NCI-H1417 (cell line): ENCODE measurements at places on chromosomes 4 and X.

GRCh38 chr4:142474398-142475087 lies 371.6 kb downstream of the INPP4B start:
- DNase-seq, result peak; percentile 84

GRCh38 chr4:22014222-22014741 lies 65.7 kb upstream of the KCNIP4 start:
- no peak for DNase-seq

- DNase-seq, result no peak
Measured at GRCh38 chr4:110630688-110631402, 8.0 kb upstream of the PITX2 start.

- DNase-seq, result no peak
Measured at GRCh38 chr4:10605746-10606482, 78.7 kb downstream of the CLNK start.

GRCh38 chr4:158613046-158613445 lies 58.6 kb downstream of the C4orf46 start:
- no peak for DNase-seq

DNA sequence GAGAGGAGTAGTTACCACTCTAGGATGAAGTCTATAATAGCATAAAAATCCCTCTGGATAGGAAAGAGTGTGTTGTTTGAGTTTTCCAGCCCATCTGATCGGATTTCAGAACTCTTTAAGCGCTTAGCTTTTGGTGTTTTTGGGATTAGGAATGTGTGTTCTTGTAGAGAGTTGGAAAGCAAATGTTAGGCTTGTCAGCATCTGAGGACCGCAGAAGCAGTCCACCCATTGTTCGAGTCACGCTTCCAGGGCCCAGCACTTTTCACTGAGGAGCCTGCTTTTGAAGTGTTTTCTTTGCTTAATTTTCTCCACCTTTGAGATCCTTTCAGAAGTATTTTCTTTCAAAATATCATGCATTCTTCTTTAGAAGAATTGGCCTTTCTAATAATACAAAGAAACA lies 306.2 kb downstream of the TENM3 start:
- DNase-seq, result no peak

DNA sequence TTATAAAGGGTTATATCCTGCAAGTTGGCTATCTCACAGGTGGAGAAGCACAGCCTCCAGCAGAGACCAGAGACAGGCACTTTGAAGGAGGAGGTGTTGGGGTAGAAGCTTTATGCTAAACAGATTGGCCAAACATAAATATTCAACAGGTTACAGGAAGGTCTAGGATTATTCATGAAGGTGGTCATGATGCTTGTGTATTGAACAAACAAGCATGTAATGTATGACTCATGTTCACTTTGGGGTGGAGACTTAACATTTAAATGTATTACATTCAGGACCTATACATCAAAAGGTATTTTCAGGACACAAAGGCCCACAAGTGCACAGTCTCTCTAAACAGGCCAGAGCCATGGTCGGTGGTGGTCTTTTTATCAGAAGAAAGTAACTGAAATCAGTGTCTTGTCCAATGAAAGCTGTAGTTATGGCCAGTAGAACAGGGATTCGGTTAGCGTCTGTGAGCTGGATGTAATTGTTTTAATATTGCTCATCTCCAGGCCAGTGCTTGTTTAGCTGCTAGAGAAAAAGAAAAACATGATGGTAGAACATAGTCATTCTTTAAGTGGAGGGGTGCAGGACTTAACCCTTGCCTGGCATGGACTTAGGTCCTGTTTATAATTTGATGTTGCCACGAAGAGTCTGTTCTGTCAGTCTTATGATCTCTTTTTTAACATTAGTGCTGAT lies 555.2 kb upstream of the PCDH10 start:
- no peak for DNase-seq

DNA sequence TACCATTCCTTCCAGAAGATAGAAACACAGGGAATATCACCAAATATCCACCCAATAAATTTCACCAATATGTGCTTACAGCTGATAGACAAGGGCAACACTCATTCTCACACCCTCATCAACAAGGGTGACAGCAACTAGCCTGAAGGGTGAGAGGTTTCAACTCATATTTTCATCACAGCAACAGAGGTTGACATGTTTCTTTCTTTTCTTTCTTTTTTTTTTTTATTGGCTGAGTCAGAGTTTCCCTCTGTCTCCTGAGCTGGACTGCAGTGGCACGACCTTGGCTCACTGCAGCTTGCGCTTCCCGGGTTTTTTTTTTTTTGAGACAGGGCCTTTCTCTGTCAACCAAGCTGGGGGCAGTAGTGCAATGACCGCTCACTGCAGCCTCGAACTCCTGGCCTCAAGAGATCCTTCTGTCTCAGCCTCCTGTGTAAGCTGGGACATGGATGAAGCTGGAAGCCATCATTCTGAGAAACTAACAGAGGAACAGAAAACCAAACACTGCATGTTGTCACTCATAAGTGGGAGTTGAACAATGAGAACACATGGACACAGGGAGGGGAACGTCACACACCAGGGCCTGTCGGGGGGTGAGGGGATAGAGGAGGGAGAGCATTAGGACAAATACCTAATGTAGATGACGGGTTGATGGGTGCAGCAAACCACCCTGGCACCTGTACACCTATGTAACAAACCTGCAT lies 27.5 kb upstream of the ASMTL start:
- no peak for DNase-seq

DNA sequence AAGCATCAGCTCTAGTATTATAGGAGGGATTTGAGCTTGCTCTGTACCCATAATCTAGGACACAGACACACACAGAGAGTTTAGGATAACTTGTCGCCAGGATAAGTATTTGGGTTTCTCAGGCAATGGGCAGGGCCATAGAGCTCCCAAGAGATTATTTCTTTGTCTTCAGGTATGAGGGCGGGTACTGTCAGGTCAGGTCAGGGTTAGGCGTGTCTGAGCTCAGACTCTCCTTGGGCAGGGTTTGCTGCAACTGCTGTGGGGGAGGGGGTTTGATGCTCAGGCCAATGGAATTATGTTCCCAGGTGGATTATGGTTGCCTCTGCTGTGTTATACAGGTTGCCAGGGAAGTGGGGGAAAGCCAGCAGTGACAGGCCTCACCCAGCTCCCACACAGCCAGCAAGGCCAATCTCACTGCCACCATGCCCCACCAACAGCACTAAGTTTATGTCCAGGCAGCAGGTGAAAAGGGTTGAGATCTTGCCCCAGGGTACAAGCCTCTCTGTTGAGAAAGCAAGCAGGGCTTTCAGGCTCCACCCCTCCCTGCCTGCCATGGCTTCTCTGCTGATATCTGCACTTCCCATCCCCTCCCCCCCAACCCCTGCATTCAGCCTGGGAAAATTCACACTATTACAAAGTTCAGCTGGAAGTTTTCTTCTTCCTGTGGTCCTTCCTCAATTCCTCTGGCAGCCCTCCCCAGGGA lies 101.3 kb downstream of the RRAGB start:
- DNase-seq, result no peak

DNA sequence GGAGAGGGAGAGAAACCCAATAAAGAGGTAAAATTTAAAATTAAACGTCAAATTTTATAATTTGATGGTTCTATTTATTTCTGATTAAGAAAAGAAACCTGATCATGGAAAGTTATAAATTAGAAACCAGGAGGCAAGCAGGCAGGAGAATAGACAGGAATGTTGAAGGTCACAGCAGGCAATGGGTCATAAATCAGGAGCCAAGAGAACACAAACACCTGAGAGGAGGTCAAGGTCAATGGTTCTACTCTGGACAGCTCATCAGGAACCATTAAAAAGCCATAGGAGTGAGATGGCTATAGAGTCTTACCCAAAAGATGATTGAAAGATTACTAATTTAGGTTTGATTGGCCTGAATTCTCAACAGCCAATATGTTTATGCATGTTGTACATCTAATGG lies 126.9 kb upstream of the HCCS start:
- no peak for DNase-seq

DNA sequence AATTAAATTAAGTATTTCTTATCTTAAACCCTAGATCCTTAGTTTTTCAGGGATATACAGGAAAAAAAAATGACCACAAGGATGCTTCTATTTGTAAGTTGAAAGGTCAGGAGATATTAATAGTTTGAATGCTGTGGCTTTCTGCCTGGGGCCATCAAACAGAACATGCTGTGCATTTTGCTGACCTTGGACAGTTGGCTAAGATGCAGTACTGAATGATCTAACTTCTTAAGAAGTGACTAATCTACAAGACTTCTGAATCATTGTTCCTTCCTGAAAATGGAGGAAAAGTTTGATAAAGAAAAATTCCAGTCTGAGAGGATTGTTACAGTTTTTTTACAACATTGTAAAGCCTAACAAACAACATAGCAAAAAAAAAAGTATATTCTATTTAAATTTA lies 237.8 kb upstream of the JADE1 start:
- no peak for DNase-seq

- DNase-seq, result no peak
Measured at GRCh38 chr4:14934704-14935390, 67.4 kb upstream of the CPEB2 start.

DNA sequence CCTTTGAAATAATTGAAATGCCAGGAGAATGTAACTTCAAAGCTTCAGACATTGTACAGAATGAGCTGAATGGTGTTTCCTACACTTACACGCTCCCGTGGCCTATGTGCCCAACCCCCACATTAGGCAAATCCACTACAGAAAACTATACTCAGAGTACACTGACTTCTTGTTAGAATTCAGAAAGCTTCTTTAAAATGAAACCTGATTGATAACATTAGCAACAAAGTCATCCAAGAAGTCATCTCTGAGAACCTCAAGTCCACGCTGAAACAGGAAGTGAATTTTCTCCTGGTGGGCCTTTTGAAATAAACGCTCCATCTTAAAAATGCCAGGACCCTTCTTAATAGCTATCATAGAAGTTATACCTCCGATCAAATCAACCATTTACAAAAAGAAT lies 136.3 kb downstream of the TSPAN5 start:
- DNase-seq, result no peak

DNA sequence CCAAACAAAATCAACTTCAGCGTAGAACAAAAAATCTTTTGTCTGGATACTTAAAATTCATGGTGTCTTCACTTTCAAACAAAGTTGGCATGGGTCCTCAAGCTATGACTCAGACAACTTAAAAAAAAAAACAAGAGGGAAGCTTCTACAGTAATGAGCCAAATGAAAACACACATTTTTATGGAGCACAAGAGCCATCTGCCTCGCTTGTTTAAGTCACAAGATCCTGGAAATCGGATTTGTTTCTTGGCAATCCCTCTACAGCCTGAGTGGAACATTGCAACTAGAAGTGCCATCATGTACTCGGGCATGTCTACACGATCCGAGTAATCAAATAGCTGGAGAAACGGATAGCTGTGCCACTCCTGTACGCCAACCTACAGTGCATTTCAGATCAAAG lies 22.6 kb downstream of the LAMP2 start:
- peak; percentile 20 for DNase-seq
